ENCODE measurements at places on chromosomes 6 and 20.

DNA sequence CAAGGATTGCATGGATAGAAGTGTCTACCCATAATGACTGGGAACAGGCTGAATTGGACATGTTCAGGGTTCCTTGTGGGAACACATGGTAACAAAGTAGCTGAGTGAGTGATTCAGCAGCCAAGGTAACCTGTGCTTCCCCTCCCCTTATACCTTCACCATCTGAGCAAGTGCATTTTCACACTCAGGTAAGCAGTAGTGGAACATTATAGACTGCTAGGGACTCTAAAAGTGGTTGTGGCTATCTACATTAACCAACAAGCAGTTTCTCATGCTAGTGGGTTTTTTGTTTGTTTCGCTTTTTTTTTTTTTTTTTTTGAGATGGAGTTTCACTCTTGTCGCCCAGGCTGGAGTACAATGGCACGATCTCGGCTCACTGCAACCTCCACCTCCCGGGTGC, 41.4 kb downstream of the KIZ start:
- no peak for DNase-seq

GRCh38 chr6:91860541-91861335, 1273.9 kb upstream of the MAP3K7 start:
- DNase-seq = no peak

DNA sequence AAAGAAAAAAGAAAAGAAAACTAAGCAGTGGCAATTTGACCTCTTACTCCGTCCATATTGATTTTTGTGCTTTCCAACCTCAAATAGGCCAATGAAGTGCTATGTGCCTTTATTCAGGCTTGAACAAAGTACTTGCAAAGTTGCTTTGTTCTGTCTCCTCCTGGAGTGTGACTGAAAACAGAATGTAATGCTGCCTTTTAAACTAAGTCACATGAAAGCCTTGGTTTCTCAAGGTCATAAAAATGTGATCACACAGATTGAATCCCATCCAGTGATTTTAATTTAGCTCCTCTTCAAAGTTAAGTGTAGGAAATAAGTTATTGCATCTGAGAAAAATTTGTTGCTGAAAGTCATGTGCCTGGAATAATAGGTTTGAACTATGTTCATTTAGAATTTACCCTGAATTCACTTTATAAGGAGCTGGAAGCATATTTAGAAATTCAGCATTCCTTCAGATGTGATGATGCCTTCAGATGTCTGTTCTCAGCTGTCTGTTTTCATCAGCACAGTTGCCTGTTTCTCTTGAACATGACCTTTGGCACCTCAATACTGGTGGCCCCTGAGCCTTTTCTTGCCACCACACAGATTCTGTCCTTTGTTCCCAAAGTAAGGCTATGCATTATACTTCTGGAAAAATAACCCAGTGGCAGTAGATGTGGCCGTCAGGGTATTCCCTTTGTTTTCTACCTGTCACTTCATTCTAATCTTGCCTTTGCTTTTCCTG, 48.8 kb downstream of the KIZ start:
- no peak for DNase-seq

DNA sequence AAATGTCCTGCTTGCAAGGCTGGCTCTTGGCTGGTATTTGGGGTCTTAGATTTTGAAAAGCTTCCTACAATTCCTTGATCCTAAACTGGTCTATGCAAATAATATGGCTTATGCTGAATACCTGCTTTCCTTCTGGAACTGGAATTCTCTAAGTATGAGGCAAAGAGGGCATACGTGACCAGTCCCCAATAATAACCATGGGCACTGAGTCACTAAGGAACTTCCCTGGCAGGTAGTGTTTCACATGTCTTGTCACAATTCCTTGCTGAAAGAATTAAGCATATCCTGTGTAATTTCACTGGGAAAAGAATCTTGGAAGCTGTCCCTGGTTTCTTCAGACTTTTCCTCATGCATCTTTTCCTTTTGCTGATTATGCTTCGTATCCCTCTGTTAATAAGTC, 106.5 kb downstream of the MMS22L start:
- DNase-seq = no peak

DNA sequence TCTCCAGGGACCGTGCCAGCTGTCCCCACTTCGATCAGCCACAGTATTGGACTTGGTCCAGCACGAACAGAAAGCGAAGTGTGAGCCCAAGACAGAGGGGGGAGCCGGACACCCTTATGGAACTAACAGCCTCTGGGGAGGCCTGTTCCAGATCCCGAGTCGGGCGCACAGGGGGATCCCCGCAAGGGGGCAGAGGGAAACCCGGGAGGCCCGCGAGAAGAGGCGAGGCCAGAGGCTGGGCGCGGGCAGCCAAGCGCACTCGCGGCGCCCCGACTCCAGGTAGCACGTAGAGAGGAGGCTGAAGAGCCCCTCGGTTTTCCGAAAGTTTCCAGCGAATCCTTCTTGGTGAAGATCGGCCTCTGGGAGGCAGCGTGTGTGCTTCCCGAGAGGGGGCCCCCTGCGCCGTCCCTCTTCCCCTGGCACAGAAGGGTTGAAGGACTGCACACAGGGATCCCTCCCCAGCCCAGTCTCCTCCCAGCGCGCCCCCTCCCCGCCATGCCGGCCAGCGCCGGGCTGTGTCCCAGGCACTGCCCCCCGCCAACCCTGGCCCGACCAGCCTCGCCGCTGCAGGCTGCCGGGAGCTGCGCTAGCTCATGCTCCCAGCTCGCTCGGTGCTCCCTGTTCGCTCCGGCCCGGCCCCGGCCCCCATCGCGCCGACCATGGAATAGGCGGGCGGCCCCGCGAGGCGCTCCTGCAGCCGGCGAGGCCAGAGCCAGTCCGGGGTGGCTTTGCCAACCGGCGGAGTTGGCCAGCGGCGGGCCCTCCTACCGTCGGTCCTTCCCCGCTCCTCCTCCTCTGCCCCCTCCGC, 577 bp upstream of the SLC24A3 start:
- no peak for DNase-seq

DNA sequence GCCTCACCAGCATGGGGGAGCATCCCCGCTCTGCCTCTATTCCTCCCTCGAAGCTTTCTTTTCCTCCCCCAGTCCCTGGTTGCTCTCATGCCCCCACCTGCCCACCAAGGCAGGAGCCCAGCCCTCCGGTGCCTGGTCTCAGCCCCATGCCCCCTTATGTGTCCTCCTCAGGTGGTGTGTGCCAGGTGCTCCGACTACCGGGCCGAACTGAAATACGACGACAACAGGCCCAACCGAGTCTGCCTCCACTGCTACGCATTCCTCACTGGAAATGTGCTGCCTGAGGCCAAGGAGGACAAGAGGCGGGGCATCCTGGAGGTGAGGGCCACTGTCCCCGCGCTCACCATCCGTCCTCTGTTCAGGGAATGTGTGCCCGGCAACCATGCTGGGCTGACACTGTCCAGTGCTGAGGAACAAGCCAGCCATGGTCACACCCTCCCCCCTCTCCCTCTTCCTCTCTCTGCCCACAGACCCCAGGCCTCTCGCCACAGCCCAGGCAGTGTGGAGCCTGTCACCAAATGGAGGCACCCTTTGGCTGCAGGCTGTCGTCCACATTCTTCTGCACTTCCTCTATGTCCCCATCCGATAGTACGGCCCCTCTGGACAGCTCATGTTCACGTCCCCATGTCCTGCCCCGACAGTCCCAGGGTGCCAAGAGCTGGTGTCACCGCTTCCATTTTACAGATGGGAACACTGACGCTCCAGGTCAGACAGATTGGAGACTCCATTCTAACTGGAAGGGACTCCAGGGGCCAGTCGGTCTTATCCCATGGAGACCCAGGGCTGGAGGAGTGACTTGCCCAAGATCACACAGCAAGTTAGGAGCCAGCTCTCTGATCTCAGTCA, 20.4 kb downstream of the FGD2 start:
- no peak for DNase-seq

GRCh38 chr6:134373282-134373922, 55.5 kb upstream of the SGK1 start:
- no peak for DNase-seq
